ENCODE measurements at places on chromosomes 2 and 18.

- DNase-seq, result no peak
These were observed 14.5 kb upstream of the ZBTB14 start for GRCh38 chr18:5309888-5310470.

DNA sequence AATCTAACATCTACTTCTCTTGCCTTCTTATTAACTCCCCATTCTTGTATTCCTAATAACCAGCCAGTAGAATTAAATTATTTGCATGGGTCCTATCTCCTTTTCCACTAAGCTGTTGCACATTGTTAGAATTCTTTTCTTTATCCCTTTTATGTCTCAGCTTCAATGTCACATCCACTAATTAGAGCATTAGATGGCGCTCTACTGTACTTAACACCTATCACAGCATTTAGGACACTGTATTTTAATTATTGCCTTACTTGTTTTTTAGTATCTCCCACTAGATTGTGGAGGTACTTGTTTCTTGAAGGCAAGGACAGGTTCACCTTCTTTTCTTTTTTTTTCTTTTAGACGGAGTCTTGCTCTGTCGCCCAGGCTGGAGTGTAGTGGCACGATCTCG is 3.8 kb downstream of the LIPT1 start:
- DNase-seq, result no peak

DNA sequence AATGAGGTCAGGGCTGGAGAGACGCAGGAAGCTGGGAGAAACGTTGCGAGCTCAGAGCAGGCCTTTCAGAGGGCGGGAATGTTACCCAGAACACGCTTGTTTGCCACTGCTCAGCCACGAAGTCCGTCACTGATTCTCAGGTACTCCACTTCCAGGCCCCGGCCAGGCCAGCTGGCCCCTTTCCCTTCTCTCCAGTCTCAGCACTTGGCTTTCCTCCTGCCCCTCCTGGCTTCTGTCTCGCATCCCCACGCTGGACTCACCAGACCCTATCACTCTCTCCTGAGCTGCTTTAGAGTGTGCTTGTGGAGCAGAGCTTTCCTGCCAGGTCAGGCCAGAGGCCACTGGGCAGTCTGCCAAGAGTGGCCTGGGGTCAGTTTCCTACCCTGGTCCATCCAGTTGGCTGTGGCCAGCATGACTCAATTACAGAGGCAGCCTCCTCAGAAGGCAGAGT is 151.4 kb downstream of the TWIST2 start:
- DNase-seq, result no peak

DNA sequence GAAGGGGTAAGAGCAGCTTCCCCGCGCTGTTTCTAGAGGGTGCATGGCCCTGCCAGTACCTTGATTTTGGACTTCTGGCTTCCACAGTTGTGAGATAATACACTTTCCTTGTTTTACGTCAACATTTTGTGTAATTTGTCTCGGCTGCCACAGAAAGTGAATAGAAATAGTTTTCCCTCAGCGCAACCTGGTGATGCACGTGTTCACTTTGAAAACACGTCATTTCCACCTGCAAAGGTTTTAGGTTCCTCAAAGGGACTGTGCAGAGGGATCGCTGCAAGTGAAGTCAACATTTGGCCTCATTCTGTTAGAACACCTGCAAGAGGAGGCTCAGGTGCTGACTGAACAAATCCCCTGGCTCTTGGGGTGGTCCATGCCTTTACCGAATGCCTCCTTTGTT is 71.7 kb downstream of the LONRF2 start:
- no peak for DNase-seq

- no peak for DNase-seq
These were observed 68.3 kb downstream of the NEB start for GRCh38 chr2:151665959-151666358.

GRCh38 chr2:2320486-2321199 is 10.4 kb downstream of the MYT1L start:
- DNase-seq, result no peak

DNA sequence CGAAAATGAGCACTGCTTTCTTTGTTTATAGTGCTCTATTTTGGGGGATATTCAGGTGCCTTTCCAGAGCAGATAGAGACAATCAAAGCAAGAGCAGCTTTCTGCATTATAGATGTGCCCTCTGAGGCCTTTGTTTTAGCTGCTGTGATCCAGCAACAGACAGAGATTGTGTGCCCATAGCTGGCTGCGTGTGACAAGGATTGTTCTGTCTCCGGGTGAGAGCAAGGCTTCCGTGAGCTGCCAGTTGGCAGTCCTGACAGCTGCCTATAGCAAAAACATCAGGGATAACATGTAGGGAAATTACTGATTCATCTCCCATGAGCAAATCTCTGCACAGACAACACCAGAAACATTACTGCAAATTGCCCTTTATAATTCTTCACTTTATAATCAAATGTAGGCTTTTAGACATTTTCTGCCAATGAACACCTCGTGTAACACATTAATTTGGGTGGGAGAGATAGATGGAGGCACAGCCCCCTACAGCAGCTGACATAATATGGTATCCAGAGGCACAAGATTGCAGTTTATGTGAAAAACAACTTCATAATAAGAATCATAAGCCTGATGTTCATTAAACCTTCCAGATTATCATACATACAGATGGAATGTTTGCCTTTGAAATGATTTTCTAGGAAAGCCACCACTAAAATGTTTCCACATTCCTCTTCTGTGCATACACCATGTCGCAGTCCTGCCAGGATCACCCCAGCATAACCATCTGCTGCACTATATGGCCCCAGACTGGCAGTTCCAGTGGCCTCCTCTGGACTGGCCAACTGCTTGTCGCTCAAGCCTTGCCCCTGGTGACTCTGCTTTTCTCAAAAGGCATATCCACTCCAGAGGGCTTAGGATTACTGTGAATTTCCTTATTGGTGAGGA is 131.2 kb downstream of the TRIB2 start:
- no peak for DNase-seq

DNA sequence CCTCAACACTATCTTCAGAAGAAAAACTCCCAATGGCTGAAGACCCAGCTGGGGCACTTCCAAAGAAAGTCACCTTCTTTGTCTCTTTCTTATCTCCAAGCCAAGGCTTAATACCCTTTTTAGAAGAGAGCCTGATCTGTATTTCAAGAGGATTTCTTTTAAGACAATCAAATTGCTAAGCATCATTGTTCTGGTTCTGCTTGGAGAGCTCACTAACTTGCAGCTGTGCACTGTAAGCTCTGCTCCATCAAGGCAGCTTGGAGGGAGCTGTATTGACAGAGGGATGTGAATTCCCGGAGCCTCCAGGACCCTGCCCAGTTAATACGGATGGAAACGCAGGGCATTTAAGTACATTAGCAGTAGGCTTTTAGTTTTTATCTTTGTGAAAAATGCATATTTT is 253.1 kb downstream of the TDRD15 start:
- DNase-seq, result no peak

DNA sequence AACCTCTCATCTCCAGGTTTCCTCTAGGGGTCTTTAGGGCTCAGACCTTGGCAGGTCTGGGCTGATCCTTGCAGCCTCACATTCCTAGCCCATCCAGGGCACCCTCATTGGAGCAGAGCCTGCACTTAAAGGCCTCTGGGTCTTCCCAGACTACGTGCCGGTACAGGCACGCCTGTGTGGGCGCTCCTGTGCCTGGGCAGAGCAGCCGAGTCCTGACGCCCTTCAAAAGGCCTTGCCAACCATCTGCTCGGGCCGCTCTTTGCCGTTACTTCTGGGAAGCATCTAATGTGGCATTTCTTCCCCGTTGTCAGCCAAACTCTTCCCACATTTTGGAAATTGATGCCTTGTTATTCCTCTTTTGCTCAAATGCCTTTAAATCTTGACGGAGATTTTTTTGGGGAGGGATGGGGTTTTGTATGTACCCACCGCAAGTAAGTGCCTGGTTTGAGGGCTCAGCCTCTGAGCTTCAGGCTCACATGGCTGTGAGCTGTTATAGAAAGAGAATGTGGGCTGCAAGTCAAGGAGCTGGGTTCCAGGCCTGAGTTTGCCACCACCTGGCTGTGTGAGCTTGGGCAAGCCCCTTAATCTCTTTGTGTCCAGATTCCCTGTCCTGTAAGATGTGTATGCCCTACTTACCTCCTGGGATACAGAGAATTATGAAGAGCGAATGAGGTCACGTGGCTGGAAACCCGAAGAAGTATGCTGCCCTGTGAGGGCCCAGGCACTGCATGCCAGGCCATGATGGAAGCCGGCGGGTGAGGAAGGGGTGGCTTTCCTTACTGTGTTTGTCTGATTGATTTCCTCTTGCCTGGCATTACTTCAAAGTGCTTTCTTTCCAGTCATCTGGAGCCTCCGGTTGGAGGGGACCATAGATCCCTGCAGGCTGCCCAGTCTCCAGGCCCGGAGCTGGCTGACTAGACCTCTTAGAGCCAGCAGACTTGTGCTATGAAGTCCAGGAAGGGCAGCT is 20.6 kb downstream of the EHD3 start:
- DNase-seq, result no peak

GRCh38 chr2:127397568-127398238 is 9.9 kb upstream of the MAP3K2 start:
- no peak for DNase-seq

DNA sequence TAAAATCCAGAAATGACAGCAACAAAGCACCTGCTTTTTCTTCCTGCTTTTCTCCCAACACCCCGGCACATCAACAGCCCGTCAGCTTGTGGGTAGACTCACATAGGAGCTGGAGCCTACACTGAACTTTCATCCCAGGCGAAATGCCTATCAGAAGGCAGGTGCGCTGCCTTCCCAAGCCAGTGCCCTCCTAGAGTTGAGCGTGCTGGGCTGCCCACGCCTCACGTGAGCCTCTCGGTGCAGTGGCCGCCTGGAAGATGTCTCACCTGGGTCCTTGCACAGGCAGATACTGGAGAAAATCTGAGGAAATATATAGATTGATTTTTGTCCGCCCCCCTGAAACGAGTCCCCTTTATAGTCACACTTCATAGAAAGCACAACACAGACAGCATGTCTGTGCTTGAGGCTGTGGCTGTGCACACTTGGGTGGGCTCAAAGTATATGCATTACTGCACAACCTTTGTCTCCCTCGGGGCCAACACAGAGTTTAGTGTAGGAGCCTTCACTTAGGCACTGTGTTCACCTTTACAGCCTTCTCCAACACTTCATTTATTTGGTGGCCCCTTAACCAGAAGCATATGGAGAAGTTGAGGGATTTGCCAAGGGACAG is 112.5 kb downstream of the SMAD7 start:
- DNase-seq, result no peak

GRCh38 chr2:75920859-75921551 is 210.3 kb upstream of the GCFC2 start:
- DNase-seq, result peak; percentile 23

DNA sequence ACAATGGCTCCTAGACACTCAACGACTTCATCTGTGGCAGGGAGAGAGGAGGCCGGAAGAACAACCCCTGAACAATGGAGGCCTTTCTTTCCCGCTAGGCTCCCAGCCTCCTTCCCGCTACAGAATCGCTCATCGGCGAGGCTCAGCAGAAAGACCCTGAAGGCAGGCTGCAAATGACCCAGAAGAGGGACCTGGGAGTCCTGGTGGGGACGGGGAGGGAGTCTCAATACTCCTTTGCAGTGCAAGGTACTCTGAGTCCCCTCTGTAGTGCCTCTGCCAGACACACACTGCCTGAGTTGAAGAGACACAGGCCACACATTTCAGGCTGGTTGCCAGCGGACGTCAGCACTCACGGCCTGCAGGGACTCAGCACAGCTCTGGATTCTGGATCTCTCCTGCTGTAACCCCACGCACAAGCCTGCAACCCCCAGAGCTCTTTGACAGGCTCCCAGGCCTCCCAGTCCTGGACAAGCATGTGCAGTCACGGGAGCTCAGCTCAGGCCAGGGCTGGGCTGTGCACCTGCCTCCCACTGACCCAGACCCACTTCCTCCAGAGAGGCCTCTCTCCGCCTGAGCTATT is 6.1 kb downstream of the GPR17 start:
- no peak for DNase-seq

DNA sequence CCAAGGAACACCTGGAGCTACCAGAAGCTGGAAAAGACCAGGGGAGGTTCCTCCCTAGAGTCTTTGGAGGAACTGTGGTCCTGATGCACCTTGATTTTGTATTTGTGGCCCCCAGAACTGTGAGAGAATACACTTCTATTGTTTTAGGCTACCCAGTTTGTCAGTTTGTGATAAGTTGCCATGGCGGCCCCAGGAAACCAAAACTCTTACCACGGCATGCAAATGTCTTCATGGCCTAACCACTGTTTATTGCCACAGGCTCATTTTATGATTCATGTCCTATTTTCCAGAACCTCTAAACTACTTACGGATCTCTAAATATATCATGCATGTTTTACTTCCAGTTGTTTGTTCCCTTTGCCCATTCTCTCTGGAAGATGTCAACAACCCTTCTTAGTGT is 1250.7 kb upstream of the FAM98A start:
- no peak for DNase-seq

DNA sequence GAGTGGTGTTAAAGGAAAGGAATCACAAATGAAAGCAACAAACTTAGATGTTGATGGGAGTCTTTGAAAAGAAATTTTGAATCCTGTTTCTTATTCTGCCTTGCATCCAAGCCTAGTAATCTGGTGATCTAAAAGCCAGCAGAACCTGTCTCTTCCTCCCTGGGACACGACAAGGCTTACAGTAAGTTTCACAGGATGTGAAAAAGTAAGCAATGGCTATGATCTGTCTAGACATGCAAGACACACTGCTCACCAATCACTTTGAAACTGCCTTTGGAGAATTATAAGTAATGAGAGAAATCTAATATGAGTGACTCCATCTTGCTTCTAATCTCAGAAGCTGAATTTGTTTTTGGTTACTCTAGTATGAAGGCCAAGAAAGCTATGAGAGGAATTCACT is 103.7 kb downstream of the KCNH7 start:
- DNase-seq, result no peak

GRCh38 chr2:42801381-42801780 is 9.0 kb upstream of the HAAO start:
- DNase-seq, result no peak

DNA sequence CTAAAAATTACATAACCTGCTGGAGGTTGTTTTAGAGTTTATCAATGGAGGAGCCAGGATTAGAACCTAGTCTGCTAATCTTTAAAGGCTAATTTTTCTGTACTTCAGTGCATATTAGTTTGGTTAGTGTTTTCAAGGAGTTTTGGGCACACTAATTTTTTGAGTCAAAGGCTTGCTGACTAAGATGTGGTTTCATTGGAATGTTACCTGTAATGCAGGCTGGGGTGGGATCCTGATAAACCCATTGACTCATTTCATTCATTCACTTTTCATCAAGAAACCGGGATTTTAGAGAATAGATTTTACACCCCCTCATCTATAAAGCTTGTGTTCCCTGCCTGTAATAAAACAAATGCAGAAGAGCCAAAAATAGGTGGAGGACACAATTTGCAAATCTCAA is 91.9 kb upstream of the IL1R2 start:
- no peak for DNase-seq

DNA sequence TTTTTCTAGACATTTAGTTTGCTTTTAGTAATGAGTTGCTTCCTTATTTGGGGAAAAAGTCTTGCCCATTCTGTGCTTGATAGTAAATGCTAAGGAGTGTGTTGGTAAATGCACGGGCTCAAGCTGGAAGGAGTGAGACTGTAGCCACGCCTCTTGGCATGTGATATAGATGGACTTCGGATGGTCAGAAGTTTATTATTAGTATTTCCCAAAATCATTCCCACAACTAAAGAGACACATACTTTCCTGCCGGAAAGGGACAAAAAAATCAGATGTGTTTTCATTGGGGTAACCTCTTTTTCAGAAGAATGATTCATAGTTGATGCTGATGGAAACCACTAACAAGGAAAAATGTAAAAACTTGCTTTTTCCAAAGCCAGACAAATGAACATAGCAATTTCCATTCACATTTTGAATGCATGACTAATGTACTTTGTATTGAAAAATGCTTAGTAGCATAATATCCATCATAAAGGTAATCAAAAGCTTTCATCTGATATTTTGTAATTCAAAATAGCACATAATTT is 133.2 kb downstream of the ZNF532 start:
- no peak for DNase-seq

- peak; percentile 28 for DNase-seq
These were observed 9.8 kb upstream of the ERBB4 start for GRCh38 chr2:212548455-212548819.
